ENCODE measurements at places on chromosomes 1 and 21.

DNA sequence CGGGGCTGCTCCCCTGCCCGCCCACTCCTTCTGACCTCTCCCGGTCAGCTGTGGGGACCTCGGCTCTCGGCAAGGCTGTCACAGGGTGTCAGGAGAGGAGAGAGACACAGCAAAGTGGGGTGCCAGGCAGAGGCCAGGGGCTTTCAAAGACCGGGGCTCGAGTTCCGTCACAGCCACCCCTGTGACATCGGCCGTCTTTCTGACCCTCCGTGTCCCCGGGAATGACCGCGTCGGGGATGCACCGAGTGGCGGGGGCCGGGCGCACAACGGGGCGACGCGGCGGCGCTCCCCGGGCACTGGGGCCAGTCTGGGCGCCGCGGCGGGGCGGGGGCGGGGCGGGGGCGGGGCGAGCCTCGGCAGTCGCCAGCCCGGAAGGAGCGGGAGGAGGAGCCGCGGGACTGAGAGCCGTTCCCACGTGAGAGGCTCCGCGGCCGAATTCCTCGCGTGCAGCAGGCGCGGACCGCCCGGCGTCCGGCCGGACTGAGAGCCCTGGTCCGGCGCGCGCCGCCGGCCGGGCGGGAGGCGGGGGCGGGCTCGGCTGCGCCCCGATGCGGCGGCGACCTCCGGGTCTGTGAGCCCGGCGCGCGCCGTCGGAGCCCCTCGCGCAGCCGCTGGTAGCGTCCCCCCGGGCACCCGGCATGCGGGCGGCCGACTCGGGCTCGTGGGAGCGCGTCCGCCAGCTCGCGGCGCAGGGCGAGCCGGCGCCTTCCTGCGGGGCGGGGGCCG lies 229.7 kb upstream of the TMEM51 start:
- DNase-seq = peak; percentile 74

- no peak for DNase-seq
Measured at GRCh38 chr1:213933336-213933735, 54.4 kb upstream of the PROX1 start.

DNA sequence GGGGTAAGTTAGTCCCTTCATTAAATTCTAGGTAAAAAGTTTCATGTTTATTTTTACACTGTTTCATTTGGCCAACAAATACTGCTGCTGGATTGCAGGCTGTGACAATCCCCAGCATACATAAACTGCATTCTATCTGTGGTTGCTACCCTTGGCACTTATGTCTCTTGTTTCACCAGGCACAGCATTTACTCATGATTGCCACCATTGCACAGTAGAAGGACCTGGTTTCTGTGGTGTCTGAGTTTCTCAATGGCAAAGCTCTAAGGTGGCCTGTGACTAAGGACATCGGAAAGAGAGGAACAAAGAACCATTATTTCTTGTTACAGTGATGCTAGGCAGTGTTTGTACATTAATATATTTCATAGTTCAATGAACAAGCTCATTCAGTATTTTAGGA lies 878.4 kb upstream of the NEGR1 start:
- no peak for DNase-seq

DNA sequence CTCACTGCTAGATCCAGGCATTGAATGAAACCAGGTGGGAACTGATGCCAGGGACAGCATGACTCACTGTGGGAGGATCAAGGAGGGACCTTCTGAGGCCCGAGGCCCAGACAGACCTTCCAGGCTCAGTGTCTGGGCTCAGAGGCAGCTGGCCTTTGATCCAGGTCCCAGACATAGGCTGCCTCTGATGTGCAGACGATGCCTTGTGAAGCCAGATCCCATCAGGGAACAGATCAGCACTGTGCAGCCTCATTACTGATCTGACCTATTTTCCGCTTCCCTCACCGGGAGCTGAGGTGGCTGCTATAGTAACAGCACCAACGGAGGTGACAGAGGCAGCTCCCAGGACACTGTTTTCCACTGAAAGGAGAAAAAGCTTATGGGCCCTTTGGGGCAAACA lies 399.5 kb downstream of the MATN1 start:
- no peak for DNase-seq

DNA sequence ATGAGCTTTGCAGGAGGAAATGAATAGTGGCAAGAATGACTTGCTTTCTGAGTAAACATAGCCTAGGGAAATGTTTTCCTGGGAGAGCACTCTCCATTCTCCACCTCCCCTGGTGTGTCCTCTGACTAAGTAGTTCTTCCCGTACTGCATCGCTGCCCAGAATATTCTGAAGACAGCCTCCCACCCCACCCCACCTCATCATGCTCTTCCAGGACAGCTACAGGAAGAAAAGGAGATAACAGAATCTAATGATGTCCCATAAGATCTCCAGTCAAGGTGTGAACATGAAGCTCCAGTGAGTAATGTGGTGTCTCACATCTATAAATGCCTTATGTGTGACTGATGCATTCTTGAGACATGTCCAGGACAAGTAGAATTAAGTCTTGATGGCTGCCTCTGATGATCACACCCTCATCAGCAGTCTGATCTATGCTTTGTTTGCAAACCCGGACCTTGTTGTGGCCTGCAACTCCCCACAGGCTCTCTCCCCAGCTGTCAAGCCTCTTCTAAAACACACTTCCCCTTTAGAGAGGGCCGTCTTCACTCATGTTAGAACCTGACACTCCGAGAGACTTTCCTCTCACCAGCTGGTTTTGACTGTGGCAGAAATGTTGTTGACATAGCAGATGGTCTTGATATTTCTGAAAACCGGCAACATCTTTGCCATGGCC lies 183.0 kb downstream of the CYYR1 start:
- no peak for DNase-seq

DNA sequence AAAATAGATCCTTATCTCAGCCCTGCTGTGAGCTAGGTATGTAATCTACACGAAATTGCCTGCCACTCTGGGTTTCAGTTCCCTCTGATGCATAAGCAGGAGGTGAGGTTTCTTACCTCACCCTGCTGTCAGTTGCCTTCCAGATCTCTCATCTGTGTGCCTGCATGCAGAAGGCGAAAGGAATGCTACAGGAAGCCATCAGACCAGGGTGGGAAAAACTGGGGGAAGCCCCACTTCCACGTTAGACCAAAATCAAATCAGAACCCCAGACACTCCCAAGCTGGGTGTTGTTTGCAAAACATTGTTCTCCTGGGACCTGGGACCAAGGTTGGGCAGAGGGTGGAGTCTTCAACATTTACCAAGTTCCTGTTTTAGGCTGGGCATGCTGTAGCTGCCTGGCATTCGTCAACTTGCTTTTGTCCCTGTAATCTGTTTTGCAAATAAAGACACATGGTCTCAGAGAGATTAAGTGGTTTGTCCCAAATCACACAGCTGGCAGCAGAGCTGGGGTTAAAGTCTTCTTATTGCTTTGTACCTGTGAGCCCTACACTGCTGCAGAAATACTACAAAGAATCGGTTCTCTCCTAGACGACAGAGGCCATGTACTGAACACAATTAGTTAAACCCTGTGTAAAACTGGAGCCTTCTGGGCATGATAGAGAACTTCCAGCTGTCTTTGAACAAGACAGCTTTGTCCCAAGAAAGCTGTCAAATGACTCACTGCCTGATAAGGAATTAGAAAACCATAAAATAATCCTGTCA lies 389.7 kb upstream of the RUNX1 start:
- DNase-seq = no peak

GRCh38 chr1:53625766-53626520 lies 113.0 kb downstream of the GLIS1 start:
- no peak for DNase-seq

All from activated effector memory CD4-positive, alpha-beta T cell treated with anti-CD3 and anti-CD28 coated beads, Interleukin-2, amount 50 U/mL, for 16 hours (primary cell).